ENCODE measurements at places on chromosomes 16 and 17.
A peak's percentile ranks its signal among the peaks of the same experiment; 100 is the strongest.

- peak; percentile 32 for DNase-seq
Observed at GRCh38 chr17:79042421-79043190, 18.6 kb downstream of the C1QTNF1 start.

- DNase-seq, result no peak
Observed at GRCh38 chr17:75407655-75408352, 2.3 kb upstream of the GRB2 start.

- DNase-seq, result no peak
Observed at GRCh38 chr16:54934481-54935265, 4.0 kb downstream of the IRX5 start.

- DNase-seq, result no peak
Observed at GRCh38 chr17:7186241-7186640, 7.1 kb upstream of the ASGR1 start.

GRCh38 chr16:58360041-58360634 is 32.1 kb upstream of the GINS3 start:
- DNase-seq, result no peak

DNA sequence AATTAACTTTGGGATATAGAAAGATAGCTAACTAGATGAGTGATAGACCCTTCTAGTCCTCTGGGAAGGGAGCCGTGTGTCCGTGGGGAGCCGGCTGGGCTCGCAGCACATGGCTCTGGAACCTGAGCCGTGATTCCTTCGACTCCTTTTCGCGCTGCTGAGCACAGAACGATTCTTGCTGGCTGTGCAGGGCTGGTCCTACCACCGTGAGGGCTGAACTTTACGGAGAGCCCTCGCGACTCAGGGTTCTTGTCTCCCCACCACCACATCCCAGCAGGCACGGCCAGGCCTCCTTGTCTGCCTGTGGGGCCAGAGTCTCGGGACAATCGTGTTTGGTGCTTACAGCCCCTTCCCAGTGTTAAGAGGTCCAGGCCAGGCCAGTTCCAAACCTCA is 13.8 kb upstream of the TCF25 start:
- no peak for DNase-seq

- DNase-seq, result no peak
Observed at GRCh38 chr16:10769381-10769780, 25.7 kb downstream of the NUBP1 start.

- no peak for DNase-seq
Observed at GRCh38 chr17:66248285-66248684, 19.1 kb upstream of the APOH start.

- no peak for DNase-seq
Observed at GRCh38 chr17:3678095-3678820, 9.6 kb downstream of the EMC6 start.

- DNase-seq, result no peak
Observed at GRCh38 chr16:48367441-48368049, 17.7 kb downstream of the SIAH1 start.

- no peak for DNase-seq
Observed at GRCh38 chr17:18323007-18323406, 7.9 kb downstream of the SMCR8 start.

GRCh38 chr17:5516060-5516792 is 29.9 kb downstream of the MIS12 start:
- DNase-seq, result no peak

DNA sequence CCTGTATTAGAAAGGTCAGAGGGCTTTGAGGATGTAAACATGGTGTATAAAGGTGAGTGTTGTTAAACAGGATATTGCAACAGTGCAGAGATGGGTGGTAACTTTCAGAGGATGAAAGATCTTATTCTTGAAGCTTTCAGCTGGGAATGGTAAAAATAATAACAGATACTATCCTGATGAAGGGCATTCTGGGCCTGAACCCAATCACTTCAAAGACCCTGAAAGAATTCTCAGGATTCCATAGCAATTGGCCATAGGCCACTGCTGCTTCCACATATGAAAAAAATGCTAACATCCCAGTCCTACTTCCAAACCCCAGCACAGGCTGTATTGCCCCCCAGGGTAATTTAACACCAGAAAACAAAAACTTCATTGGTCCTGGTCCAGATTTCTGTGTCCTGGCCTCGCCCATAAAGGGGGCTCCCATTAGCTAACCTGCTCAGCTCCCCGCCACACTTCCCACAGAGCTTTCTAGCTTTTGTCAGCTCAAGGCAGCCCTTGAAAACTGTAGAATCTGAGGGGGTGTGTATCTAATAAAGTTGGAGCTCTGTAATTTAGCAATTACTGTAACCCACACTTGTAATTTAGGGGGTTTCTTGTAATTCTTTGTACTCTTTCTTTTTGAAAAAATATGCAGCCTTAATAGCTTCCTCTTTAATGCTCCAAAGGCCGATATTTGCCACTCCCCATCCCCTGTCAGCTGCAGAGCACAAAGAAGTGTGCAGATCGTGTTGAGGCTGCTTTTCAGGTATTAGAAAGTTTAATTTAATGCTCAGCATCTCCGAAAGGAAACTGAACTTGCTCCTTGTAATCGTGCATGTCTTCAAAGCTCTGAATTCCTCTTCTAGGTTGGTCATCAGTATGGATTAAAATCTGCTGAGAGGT is 371.5 kb downstream of the SEC14L1 start:
- DNase-seq, result no peak

DNA sequence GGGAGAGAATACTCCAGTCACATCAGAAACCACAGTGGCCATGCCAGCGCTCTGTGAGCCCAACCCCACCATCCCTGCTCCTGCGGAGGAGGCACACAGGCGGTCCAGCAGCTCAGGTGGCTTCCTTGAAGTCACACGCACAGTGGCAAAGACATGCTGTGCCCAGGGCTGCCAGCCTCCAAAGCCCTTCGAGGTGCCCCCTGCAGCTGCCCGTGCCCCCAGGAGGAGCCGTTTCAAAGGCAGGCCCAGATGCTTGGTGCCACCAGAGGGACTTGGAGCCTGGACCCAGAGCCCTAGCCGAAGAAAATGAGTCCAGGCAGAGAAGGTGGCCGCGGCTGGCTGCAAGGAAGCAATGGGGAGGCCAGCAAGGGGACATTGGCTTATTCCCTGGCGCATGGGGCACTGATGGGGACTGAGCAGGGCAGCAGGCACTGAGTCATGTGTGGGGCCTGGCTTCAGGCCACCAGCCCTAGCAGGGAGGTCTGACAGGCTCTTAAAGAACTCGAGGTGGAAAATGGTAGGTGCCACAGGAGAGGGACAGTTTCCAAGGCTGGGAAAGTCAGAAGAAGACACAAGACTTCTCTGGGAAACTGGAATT is 17.2 kb upstream of the CACNG1 start:
- no peak for DNase-seq

DNA sequence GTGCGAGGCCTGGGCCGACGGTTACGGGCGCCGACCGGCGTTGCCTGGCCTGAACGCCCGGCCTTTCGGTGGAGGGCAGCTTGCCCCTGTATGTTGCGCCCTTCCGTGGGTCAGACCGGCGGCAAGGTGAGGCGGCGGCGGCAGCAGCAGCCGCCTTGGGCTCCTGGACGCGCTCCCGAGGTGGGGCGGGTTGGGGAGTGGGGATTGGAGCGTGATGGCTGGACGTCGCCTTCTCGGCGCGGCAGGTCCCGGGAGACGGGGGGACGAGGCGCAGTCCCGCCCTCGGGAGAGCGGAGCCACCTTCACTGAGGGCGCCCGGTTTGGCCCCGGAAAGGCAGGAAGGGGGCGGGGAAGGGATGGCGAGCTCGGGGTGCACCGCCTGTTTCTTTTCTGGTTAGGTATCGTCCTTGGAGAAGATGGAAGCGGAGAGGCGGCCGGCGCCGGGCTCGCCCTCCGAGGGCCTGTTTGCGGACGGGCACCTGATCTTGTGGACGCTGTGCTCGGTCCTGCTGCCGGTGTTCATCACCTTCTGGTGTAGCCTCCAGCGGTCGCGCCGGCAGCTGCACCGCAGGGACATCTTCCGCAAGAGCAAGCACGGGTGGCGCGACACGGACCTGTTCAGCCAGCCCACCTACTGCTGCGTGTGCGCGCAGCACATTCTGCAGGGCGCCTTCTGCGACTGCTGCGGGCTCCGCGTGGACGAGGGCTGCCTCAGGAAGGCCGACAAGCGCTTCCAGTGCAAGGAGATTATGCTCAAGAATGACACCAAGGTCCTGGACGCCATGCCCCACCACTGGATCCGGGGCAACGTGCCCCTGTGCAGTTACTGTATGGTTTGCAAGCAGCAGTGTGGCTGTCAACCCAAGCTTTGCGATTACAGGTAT is 671 bp downstream of the DGKE start:
- DNase-seq, result no peak

- no peak for DNase-seq
Observed at GRCh38 chr16:9908613-9909012, 273.6 kb downstream of the GRIN2A start.

DNA sequence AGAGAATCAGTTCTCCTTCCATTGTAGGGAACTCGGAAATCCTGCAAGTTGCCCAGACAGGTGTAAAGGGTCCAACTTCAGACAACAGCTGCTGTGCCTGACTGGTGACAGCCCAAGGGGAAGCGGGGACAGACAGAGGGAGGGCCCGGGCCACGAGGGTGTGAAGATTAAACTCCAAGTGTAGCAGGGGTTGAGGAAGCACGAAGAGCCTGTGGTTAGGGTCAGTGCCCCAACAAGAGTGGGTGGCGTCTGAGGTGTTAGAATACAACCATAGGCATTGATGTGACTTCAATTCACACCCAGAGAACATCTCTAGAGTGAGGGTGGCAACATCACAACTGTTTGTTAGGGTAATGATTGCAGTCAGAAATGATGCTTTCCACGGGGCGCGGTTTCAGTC is 39.1 kb downstream of the ASPA start:
- DNase-seq, result no peak

- DNase-seq, result no peak
Observed at GRCh38 chr16:86910161-86910769, 331.9 kb downstream of the FOXL1 start.

DNA sequence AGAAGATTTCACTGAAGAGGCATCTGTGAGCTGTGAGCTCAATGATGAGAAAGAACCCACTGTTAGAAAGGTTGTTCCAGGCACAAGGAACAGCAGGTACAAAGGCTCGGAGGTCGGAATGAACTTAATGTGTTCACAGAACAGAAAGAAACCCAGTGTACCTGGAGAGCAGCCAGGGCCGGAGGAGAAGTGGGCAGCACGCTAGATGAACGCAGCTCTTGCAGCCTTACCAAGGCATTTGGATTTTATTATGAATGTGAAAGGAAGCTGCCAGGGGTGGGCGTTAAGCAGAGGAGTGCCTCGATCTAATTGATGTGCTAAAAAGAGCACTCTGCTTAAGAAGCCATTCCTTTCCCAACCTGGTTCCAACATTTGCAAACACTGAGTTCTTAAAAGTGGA is 19.0 kb downstream of the EEF2K start:
- no peak for DNase-seq

GRCh38 chr17:19590451-19590850 is 56.8 kb downstream of the SLC47A1 start:
- DNase-seq, result no peak

DNA sequence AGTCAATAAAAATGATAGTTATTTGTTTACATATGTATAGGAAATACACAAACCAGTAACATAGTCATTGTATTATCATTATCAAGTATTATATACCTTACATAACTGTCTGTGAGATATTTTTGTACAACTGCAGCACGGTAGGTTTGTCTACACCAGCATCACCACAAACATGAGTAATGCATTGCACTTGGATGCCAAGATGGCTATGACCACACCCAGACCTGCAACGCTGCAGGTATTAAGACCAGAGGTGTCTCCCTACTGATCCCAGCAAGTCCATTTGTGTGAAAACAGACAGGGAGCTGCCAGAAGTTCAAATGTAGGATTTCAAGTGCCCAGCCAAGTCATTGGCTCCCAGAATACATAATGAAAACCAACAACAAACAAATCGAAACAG is 34.2 kb upstream of the NOS2 start:
- DNase-seq, result no peak

All from Jurkat, Clone E6-1 (cell line).